ENCODE measurements at places on chromosomes 7 and 10.

DNA sequence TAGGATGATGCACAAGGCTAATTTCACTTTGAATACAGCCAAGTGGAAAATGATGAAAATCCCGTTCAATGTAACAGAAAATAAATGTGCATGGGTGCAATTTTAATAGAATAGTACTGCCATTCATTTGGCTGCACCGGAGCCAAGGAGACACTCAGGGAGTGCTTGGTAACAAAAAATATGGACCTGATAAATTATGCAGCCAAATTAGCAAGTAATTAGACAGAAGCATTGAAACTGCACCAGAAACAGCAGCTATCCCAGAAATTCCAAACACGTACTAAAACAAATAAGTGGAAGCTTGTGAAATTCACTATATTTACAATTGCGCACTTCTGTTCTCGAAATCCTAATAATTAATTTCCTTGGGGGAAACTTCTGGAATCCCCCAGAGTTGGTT, 31.5 kb downstream of the ST8SIA6 start:
- DNase-seq = no peak

DNA sequence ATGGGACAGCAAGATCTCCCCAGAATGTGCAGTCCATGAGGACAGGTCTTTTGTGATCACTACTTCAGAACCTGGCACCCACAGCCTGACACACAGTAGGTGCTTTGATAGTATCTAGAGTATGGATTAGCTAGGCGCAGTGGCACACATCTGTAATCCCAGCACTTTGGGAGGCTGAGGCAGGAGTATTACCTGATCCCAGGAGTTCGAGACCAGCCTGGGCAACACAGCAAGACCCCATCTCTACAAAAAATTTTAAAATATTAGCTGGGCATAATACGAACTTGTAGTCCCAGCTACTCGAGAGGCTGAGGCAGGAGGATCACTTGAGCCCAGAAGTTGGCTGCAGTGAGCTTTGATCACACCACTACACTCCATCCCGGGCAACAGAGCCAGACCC, 22.3 kb upstream of the ARPC1B start:
- DNase-seq = no peak

GRCh38 chr7:44257618-44258422, 57.0 kb downstream of the YKT6 start:
- DNase-seq = peak; percentile 77

DNA sequence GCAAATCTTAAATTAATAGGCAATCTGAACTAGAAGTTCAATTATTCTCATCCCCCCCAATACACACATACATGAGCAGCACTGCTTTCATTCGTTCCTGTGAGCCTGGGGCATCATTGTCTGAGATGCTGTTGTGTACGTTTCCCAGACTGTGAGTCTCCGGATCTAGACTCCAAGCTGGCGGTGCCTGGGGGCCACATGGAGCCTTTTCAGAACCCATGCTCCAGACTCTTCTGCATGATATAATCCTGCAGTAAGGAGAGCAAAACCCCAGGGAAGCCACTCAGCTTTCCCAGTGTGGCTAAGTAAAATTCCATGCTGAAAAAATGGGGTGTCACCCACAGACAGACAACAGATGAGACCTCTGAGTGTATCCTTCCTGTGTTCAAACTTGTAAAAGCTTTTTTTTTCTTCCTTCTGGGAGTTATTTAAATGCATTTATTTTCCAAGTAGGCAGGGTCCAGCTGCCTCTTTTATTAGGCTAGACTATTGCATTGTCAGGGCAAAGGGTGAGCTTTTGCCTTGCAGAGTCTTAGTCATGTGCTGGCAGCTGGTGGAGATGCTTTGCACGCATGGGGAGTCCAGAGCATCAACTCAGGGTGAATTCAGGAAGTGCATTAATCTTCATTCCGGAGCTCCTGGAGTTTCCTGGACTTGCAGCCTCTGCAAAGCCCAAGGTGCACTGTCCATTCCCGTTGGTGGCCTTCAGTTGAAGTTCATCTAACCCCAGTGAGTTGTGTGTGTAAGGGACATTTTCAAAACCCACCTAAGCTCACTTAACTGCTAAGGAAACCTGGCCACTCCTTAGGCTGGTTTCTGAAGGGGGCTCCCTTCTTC, 185.7 kb upstream of the ADO start:
- DNase-seq = no peak

- no peak for DNase-seq
These were observed 27.2 kb downstream of the LEP start for GRCh38 chr7:128268233-128268632.

DNA sequence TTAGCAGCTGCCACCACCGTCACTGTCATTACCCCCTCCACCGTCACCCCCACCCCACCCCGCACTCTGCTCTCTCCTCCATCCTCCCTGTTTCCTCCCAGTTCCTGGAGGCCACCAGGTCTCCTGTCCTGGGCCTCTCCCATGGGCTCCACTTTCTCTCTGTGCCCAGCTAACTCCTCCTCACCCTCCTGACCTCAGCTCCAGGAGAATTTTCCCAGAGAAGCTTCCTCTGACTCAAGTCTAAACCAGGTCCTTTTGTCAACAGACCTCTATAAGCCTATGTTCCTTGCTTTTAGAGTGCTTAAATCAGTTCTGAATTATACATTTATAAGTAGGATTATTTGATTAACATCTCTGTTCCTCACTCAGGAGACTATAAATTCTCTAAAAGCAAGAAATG, 150.0 kb downstream of the ARHGAP12 start:
- no peak for DNase-seq

DNA sequence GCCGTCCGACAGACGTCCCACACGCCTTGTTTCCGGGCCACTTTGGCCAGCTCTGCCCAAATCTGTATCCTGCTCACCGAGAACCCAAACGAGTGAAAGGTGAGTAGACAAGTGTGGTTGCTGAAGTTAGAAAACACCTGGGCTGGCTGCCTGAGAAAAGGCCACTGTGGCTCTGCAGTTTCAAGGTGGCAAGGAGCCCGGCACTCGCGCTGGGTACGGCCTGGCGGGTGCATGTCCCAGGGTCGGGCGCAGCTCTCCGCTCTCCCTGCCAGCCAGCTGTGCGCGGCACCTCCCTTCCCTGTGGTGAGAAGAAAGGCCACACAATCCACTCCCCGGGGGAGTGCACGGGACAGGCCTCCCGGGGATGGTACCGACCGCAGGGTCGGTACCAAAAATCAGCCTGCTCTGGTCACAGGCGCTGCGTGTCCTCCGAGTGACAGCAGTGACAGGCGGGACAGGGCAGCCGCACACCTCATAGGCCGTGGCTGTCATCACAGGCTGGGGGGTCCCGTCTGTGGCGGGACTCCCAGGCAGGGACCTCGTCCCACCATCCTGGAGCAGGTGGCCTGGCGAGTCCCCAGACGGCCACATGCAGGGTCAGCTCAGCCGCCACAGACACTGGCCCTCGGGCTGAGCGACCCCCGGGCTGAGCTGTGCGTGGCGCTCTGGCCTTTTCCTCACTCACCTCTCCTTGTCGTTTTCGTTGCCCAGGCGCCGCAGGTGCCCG, 22.8 kb downstream of the CFAP46 start:
- no peak for DNase-seq

- DNase-seq = no peak
These were observed 384.2 kb upstream of the LRGUK start for GRCh38 chr7:133742709-133743538.

GRCh38 chr7:128404886-128405470, 4.8 kb downstream of the IMPDH1 start:
- DNase-seq = no peak

- DNase-seq = no peak
These were observed 302.1 kb downstream of the ADK start for GRCh38 chr10:74453169-74453568.

DNA sequence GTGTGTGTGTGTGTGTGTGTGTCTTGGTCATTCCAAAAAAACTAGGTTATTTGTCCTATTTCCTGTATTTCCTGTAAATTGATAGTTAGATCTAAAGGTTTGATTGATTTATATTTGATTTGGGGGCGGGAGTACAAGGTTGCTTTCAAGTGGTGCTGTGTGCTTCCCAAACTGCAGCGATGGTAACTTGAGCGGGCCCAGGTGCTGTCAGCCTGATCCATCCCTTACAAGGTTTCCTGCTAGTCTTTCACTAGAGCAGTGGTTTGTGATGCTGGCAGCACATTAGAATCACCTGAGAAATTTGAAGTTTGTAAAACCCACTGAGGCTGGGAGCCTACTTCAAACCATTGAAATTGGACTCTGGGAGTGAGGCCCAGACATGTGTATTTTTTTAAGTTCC, 23.7 kb downstream of the ABCC2 start:
- DNase-seq = no peak

DNA sequence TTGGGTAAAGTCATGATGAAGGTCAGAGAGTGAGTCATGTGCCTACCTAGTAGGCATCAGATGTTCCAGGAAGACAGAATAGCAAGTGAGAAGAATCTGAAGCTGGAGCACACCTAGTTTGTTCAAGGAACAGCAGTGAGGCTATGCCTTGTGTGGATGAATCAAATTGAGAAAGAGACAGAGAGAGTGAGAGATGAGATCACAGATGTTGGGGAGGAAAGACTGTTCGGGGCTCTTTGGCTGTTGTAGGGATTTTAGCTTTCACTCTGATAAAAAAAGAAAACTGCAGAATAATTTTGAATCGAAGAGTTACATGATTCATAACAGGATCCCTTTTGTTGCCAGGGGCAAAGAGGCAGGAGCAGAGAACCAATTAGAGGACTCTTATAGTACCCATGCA, 6.3 kb downstream of the LIPF start:
- no peak for DNase-seq

- DNase-seq = no peak
These were observed 170.9 kb upstream of the NPVF start for GRCh38 chr7:25399000-25399750.

GRCh38 chr7:130369831-130370550, 10.3 kb upstream of the CPA1 start:
- DNase-seq = no peak

DNA sequence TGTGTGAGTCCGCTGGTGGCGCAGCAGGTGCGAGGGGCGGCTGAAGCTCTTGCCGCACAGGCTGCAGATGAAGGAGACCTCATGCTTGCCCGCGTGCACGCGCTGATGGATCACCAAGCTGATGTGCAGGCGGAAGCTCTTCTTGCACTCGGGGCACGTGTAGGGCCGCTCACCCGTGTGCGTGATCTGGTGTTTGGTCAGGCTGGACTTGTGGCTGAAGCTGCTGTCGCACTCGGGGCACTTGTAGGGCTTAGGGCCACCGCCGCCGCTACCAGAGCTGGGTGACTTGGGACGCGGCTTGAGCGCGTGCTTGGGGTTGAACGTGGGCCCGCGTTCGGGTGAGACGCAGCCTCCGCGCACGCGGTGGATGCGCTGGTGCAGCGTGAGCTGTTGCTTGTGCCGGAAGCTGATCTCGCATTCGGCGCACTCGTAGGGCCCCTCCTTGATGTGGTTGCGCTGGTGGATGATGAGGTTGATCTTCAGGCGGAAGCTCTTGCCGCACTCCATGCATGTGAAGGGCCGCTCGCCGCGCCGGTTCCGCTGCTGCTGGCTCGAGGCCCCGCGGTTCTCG, 28.7 kb downstream of the ZNF777 start:
- no peak for DNase-seq

DNA sequence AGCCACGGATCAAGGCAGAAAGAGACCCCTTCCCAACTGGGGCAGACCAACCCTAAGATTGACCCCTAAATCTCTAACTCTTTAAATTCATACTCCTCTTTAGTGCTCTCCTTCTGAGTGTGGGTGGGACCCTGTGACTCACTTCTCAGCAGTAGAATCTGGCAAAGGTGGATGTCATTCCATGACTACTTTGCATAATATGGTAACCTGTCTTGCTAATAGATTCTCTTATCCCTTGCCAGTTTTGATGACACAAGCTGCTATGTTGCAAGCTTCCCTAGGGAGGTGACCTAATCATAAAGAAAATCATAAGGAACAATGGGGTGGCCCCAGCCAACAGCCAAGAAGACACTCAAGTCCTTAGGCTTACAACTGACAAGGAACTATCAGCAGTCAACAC, 155.4 kb upstream of the VWC2 start:
- DNase-seq = no peak

GRCh38 chr10:114550756-114551635, 107.1 kb downstream of the ABLIM1 start:
- DNase-seq = peak; percentile 71

DNA sequence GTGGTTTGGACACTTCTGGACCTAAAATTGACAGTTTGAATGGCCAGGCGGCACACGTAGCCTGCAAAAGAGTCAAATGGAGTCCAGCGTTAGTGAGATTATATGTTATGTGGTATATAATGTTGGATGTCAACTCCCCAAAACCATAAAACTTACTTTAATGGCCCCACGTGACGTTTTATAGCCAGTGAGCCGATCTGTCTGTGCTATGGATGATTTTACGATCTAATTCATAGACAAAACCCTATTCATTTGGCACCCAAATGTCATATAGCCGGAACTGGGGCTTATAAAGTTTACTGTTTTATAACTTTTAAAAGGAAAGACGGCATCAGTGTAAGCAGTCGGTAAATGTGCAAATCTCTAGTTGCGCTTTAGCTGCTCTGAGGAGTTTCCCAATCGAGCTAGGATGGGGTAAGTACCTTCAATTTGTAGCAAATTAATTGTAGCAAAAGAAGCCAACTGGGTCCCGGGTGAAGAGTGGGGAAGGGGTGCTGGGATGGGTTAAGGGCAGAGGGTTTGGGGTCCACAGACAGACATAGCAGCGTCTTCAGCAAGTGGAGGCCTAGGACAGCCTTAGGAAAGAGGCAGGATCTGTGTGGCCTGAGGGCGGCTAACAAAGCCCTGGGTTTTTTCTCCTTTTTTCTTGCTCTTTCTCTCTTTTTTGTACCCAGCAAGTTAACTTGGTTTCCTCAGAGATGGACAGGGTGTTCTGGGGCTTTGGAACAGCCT, 3.2 kb downstream of the HOXA5 start:
- DNase-seq = no peak

DNA sequence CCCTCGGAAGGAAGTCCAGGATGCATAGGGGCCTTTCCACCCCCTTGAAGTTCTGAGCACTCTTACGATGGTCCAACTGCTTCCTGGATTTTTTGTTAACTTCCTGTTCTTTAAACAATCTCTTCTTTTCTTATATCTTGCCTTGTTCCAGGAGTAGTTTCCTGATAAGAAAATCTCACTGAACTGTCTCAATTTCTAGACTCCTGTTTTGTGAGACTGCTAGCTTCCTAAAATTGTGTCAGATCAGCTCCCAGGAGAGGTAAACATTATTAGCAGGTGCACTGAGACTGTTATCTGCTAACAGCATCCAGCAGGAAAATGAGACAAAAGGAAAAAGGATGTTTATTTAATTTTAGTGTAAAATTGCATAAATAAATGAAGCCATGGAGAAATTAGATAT, 106.2 kb upstream of the PITRM1 start:
- no peak for DNase-seq

DNA sequence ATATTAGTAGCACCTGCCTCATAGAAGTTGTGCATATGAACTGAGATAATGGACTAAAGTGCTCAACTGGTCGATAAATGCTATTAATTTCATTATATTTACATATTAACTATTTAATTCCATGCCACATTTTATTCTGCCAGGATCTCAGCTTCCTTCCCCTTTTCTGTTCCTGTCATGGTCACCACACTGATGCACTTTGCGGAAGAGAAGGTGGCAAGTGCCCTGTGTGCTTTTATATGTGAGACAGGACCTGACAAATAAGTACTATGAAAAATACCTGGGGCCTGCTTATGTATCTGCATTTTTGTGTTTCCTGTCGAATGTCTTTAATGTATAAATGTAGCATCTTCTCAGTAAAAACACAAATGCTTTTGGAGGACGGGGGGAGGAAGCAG, 12.2 kb downstream of the ATP6V0E2 start:
- DNase-seq = no peak

Measured in pulmonary artery endothelial cell (primary cell).